ENCODE measurements at places on chromosomes 11 and 22.

GRCh38 chr11:75797116-75797515 lies 17.9 kb upstream of the UVRAG start:
- DNase-seq = no peak

DNA sequence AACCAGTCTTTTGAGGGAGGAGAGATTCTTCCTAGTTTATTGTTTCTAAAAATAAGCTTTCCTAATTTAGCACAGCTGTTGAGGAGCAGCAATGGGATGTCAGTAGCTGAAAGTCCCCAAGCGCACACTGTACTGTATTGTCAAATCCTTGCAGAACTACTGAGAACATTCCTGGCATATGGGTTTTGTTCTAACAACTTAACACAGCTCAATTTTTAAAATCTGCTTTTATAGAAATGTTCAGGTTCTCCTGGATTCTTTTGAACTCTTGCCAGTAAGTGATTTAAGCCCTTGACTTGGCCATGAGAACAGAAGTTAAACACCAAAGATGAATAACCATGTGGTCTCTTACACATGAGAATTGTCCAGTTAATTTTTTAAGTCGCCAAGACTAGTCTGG lies 218.6 kb downstream of the FAT3 start:
- no peak for DNase-seq

DNA sequence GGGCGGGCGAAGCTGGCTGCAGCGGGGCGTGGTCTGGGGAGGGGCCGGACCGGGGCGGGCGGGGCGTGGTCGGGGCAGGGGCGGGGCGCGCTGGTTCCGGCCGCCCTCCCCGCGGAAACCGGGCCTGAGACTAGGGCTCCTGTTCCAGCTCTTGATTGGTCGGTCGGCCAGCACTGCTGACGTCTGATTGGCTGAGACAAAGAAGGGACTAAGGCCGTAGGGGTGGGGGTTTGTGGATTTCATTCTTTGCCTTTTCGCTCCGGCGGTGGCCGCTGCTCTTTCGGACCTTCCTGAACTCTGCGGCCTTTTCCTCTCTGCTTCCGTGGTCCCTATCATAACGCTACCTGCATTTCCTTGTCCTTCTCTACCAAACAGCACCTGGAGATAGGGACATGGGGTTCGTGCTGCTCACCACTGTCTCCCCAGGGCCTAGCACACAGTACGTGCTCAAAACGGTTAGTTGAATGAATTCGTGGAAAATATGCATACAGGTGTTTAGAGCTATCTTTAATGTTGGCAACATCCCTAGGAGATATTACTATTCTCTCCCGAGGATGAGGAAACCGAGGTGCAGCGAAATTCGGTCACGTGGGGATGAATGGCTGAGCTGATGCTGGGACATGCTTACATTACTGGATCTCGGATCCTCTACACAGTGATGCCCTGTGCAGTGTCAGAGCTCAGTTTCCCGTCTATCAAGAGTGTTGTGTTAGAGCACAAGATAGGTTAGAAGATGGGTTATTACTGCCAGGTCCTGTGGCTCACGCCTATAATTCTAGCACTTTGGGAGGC lies 62.8 kb downstream of the NFAM1 start:
- peak; percentile 89 for DNase-seq

DNA sequence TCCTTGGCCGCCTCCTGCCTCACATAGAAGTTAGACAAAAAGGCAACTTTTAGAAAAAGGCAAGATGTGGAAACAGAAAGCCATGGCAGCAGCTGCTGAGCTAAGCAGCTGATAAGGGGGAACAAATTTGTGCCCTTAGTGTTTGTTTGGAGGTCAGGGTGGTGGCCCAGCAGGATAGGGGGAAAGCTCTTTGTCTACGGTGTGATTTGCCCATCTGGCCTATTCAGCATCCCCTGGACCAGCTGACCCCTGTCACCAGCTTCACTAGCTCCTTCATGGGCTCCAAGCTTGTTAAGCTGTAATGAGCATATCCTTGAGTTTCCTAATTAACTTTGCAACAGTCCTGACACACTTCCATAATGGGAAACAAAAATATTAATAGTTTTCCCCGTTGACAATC lies 5.9 kb upstream of the ME3 start:
- DNase-seq = no peak

DNA sequence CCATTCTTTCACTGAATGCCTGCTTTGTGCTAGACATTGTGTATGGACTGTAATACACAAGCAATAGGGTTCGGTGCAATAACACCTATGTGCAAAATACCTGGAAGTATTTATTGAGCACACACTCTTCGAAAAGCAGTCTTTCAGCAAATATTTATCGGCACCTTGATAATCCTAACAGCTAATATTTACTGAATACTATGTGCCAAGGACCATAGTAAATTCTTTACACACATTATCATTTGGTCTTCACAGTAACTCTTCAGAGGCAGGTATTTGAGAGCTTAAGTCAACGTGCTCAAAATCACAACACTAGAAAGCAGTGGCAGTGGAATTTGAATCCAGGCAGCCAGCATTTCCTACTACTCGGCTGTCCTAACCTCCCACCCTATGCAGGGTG lies 2.2 kb downstream of the B3GNT6 start:
- DNase-seq = no peak

GRCh38 chr22:43263645-43264514 lies 76.9 kb upstream of the TTLL12 start:
- peak; percentile 43 for DNase-seq

DNA sequence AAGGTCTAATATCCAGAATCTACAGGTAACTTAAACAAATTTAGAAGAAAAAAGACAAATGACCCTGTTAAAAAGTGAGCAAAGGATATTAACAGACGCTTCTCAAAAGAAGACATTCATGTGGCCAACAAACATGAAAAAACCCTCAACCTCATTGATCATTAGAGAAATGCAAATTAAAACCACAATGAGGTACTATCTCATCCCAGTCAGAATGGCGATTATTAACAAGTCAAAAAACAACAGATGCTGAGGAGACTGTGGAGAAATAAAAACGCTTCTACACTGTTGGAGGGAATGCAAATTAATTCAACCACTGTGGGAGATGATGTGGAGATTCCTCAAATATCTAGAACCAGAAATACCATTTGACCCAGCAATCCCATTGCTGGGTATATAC lies 67.2 kb downstream of the SLC17A6 start:
- no peak for DNase-seq
